ENCODE measurements at places on chromosomes 4 and X.

DNA sequence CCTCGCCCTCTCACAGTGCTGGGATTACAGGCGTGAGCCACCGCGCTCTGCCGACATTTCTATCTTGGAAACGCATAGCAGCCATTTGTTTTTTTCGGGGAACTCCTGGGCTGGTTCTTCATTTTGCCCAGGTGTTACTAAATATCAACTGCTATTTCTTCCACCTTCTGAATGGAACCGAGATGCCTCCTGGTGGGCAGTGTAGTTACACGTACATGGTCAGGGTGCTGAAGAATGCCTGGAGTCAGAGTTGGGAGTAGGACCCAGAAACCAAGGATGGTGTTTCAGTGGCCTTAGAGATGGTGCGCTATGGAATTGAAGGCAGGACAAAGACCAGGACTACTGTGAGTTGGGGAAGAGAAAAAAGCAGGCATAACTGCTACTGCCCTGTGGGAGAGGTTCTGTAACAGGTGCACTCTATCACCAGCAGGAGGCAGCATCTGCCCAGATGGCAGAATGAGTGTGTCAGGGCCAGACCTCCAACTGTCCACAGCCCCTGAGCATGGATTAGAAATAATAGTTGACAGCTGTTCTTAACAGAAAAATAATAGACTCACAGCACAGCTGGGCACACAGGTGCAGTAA lies 81.7 kb downstream of the ZC4H2 start:
- DNase-seq = no peak

- peak; percentile 47 for DNase-seq
Measured at GRCh38 chrX:139559383-139560042, 29.0 kb downstream of the F9 start.

DNA sequence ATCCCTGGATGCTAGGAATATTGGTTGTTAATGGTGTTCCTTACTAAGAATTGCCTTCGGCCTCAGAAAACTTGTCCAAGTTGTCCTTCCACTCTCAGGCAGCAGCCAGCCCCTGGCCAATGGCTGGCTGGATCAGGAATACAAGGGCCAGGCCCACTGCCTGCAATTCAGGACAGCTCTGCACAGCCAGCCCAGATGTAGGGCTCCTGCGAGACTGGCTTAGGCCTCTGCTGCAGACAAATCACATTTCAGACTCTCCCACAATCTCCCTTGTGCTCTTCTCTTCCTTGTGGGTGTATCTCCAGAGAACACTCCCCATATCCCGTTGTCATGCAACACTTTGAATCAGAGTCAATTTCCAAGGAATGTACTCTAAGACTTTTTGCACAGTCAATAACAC lies 747.6 kb upstream of the FTHL17 start:
- no peak for DNase-seq

DNA sequence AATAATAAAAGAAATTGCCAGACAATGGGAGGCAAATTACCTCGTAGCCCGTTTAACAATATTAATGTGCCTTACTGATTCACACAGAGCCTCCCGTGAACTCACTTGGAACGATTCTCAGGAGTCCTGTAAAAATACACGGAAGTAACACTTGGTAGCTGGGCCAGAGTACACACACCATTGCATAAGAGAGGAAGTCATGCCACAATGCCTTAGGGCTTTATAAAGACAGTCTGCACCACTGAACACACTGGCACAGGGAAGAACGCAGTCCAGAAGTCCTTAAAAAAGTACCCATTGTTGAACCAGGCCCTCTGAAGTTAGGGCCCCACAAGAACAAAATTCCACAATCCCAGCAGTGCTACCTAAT lies 15.1 kb downstream of the SLC2A9 start:
- DNase-seq = peak; percentile 12

- DNase-seq = no peak
Measured at GRCh38 chr4:763191-763810, 57.7 kb downstream of the PCGF3 start.

Data from fibroblast of the conjunctiva (primary cell).